ENCODE measurements at places on chromosomes 3 and 15.

GRCh38 chr15:75666823-75667501, 19.2 kb downstream of the SNX33 start:
- DNase-seq = no peak

- no peak for DNase-seq
Measured at GRCh38 chr3:107988460-107989175, 102.2 kb downstream of the CD47 start.

- no peak for DNase-seq
Measured at GRCh38 chr3:111594205-111594604, 941 bp downstream of the ZBED2 start.

DNA sequence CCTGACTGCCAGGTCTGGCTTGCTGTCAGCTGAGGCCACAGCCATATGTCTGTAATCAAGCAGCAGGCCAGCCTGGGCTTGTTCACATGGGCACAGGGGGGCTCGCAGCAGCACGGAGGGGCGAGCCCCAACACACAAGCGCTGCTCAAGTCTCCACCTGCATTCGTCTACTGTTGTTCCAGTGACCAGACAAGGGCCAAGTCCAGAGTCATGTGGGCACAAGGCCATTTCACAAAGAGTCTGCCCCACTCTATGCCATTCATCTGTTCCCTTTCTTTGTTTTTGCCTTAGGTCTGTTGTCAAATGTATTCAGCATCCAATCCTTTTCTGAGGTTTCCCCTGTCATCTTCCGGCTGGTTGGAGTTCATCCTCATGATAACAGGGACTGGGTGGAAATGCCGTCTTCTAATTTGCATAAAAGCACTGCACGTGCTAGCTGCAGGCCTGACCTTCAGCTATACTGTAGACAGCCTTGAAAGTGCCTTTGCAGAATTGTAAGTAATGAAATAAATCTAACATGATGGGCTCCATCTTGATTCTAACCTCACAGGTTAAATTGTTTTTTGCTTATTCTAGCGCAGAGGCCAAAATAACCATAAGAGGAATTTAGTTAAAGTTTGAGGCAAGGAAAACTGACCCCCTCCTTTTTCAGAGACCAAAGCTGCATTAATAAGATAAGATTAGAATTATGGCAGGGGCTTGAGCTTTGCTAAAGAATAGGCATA, 28.6 kb upstream of the KBTBD12 start:
- no peak for DNase-seq

- no peak for DNase-seq
Measured at GRCh38 chr3:17398959-17399551, 343.4 kb downstream of the TBC1D5 start.

DNA sequence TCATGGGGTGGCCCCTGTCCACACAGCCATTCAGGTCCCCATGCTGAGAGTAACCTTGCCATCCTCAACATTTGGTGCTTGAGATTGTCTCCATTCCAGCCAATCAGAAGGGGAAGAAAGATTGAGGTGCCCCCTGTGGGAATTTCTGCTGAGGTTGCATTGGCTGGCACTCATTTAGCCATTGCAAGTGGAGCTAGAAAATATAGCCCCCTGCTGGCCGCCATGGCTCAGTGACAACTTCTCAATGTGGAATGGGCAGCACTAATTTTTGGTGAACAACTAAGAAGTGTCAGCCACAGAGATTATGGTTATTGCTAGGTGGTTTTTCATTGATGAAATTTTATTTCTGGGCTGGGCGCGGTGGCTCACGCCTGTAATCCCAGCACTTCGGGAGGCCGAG, 22.0 kb downstream of the COL6A6 start:
- peak; percentile 61 for DNase-seq

All from activated naive CD4-positive, alpha-beta T cell treated with anti-CD3 and anti-CD28 coated beads for 36 hours (primary cell).